ENCODE measurements at places on chromosomes 16 and 17.

DNA sequence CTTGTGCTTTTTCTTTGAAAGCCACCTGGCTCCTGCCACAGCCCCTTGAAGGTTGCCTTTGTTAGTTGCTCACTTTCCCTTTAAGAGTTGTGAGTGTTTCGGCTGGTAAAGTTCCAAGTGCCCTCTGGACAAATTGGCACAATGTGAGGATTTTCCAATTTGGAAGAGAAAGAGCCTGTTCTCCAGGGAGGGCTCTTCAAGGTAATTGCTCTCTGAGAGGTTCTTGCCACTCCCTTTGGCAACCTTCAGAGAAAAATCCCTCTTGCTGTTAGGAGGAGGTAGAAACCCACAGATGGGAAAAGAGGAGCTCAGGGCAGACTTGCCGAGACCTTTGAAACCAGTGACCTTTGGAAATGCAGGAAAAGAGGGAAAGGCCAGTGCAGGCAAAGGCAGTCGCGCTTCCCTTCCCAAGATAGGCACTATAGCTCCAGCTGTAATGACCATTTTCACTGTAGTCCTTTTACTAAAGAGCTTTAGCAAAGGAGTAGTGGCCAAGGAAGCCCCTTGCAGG lies 49.0 kb upstream of the AKAP1 start:
- no peak for DNase-seq

GRCh38 chr16:1895949-1896675 lies 22.1 kb downstream of the HS3ST6 start:
- no peak for DNase-seq

DNA sequence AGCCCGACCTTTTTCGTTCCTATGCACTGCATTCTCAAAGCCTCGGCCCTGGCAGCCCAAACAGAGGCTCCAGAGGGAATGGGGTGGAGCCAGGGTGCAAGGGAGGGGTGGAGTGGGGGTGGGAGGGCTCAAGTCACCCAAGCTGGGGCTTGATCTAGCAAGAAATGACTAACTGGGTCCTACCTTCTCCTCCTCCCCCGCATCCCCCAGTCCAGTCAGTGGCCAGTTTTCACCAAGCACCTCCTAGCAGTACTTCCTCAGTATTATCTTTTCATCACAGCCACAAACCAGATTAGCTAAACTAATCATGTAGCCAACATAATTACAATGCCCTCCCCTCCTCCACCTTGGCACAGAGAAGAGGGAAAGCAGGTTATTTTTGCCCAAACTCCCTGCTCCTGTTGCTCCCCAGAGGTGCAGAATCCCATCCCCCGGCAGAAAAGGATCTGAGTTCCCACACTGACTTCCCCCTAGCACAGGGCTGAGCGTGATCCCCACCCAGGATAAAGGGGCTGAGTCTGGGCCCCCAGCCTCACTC lies 2.2 kb downstream of the JUP start:
- no peak for DNase-seq

- DNase-seq = no peak
Measured at GRCh38 chr16:82626791-82627261, at the start of gene CDH13. Gene CDH13, plus strand, starts transcription at chr16:82626969.

DNA sequence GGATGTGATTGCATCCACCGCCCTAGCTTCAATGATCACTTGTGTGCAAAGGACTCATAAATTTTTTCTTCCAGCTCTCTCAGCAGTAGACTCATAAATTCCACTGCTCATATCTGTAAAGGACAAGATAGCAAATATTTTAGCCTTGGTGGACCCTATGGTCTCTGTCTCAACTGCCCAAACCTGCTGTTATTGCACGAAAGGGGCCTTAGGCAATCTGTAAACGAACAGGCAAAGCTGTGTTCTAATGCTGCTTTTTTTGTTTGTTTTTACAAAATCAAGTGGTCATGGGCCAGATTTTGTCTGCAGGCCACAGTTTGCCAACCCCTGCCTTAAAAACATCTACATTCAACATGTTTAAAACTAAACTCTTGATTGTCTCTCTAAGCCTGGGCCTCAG lies 34.1 kb downstream of the FAM20A start:
- no peak for DNase-seq

- DNase-seq = no peak
Measured at GRCh38 chr17:41294016-41294415, 8.6 kb downstream of the KRTAP29-1 start.

DNA sequence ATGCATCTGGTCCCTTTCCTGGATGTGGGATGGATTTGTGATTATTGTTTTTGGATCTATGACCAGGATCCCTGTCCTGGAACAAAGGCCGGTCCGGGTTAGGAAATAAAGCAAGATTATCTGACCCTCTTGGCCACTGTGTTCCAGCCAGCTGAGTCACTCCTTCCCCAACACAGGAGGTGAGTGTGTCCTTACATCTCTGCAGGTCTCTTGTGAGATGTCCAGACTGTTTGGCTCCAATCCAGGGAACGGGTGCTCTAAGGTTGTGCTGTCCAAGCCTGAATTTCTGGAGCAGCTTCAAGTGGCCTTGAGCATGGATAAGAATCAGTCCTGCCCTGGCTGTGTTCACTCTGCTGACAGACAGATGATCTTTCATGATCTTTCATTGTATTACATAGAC lies 136.5 kb upstream of the CCL2 start:
- no peak for DNase-seq

GRCh38 chr17:66677201-66677981 lies 157.5 kb upstream of the CACNG5 start:
- no peak for DNase-seq

DNA sequence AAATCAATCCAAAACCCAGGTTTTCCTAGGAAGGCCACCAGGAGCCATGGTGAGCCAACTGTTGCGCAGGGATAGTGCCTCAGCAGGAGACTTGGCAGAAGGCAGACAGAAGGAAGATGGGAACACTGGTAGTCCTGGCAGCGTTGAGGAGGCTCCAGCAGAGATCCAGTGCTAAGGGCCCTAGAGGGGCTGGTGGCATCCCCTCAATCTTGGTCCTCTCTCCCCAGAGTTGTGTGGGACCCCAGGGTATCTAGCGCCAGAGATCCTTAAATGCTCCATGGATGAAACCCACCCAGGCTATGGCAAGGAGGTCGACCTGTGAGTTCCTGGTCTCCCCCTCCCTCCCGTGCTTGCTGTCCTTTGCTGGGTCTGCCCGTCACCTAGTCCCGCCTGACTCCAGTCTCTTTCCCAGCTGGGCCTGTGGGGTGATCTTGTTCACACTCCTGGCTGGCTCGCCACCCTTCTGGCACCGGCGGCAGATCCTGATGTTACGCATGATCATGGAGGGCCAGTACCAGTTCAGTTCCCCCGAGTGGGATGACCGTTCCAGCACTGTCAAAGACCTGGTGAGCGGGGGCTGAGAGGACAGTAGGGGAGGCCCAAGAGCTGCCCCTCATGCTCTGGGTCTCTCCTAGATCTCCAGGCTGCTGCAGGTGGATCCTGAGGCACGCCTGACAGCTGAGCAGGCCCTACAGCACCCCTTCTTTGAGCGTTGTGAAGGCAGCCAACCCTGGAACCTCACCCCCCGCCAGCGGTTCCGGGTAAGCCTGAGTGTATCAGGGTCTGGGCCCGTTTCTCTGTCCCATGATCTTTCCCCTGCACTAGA lies 5.7 kb downstream of the CFAP119 start:
- no peak for DNase-seq

GRCh38 chr17:10278218-10278617 lies 79.8 kb upstream of the GAS7 start:
- DNase-seq = no peak

- no peak for DNase-seq
Measured at GRCh38 chr17:45646288-45646988, 137.7 kb upstream of the CRHR1 start.

DNA sequence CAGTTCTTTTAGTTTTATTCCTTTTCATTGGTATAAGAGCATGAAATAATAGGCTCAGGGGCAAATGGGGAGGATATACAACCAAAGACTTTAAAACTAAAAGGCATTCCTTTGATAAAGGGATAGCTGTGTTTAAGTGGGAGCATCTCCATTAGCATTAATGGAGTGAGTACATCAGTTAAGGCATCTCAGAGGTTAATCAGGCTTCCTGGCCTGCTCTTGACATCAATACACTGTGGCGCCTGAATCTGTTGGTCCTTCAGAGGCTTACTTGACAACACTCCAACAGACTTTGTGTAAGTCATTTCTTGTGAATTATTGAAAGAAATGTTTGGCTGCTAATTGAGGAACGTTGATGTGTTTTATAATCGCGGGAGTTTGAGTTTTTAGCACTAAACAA lies 230.7 kb downstream of the BCAS3 start:
- DNase-seq = no peak

DNA sequence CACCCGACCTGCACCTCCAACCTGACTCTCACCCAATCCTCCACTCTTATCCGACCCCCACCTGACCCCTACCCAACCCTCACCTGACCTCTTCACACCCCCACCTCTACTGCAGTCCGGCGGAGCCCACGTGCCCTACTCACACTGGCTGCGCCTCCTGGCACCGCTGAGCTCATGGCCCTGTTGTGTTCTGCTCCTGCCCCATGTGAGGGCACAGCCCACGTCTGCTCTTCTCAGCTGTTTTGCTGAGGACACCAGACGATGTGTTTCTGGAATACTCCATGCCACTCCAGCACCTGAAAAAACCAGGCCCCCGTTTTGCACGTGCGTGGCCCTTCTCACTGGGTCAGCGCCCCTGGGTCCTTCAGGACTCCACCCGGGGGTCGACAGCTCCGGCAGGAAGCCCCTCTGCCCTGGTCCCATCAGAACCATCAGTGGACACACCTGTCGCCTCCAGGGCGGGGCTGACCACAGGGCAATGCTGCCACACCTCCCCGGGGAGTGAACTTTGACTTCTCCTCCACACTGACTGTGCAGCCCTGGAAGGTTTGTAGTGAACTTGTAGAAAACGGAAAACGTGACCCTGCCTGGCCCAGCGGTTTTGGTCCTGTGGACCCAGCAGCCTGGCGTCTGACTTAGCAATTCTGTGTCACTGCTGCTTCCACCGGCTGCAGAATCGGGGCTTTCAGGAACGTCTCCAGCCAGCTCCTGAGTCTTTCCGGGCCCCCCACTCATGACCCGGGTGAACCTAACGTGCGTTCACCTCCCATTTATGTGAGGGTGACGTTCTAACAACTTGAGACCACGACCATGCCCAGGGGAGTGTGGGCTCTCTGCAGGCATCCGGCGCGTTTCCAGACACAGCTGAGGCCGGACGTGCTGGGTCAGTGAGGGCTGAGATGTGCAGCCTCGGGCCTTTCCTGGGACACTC lies 5.7 kb upstream of the RAB40B start:
- no peak for DNase-seq

DNA sequence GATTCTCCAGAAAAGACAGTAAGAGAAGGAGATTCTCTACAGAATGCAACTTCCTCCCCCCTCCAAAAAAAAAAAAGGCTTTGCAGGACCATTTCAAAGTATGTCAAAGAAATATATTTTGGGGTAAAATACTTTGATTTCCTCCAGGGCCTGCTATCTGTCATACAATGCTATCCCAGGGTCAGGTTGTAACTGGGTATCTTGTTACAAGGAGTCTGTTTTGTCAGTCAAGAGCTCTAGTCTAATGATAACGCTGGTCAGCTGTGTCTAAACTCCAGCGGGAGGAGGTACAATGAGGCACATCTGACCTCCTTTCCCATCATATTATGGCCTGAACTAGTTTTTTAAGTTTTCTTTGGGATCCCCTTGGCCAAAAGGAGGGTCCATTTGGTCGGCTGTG lies 408.4 kb upstream of the CDH5 start:
- DNase-seq = no peak

DNA sequence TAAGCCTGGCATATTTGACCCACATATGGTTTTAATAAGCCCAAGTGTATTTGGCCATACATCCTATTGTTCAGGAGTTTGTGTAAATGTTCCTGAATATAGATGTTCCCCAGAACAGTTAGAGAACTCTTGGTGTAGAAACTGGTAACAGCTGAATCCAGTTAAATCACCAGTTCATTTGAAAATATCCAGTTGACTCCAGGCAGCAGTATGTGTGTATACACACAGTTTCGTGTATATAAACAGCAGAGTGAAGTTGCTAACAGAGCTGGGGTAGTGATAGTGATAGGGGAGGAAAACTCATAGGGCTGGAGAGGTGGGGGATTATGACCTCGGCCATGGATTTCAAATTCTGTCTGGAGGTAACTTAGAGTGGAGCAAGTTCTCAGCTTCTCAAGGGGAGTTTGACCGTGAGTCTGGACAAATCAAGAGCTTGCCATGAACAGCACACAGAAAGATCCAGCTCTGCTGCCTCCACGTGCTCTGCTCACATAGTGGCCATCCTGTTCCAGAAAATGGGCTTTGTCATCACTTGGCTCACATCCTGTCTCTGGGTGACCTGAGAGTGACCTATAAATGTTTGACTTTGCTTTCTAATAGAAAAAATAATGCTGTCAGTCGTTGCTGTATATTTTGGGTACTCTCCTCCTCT lies 30.6 kb upstream of the MMD start:
- DNase-seq = no peak

DNA sequence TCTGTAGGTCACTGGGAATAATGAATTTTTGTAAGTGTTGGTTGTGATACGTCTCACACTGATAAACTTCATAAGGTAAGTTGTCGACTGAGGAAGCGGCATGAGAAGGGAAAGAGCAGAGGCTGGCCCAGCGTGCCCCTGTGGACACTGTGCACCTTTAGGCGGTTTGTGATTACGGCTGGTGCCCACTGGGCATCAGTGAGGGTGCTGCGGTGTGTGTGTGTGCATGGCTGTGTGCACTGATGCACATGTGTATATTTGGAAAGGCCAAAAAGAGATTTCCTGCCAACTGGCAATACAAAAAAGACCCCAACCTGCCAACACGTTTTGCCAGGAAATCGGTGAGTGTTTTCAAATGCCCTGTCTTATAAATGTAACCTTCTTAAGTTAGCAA lies 11.9 kb downstream of the IRF8 start:
- DNase-seq = no peak

GRCh38 chr16:1297018-1297696 lies 12.3 kb upstream of the UBE2I start:
- no peak for DNase-seq

DNA sequence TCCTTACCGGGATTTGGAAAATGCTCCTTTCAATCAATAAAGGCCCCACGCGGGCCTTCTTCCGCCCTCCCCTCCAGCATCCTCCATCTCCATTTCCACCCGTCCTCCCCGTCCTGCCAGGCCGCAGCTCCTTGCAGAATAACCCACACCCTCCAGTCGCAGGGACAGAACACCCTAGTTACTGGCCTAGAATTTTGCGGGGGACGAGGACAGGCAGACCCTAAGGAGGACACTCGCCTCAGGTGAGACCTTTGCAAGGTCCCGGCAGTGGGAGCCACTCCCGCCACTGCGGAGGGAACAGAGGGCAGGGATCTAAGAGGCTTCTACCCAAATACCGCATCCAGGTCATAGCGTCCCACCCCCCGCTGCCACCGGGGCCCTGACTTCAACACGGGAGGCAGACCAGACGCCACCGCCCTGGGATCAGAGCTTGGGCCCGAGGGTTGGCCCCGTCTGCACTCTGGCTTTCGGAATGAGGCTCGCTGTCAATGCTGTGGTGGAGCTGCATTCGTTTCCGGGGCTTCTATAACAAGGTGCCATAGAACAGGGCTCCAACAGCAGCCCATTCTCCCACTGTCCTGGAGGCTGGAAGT lies 26.8 kb downstream of the SLC25A10 start:
- no peak for DNase-seq
